ENCODE measurements at places on chromosomes 12 and 14.

DNA sequence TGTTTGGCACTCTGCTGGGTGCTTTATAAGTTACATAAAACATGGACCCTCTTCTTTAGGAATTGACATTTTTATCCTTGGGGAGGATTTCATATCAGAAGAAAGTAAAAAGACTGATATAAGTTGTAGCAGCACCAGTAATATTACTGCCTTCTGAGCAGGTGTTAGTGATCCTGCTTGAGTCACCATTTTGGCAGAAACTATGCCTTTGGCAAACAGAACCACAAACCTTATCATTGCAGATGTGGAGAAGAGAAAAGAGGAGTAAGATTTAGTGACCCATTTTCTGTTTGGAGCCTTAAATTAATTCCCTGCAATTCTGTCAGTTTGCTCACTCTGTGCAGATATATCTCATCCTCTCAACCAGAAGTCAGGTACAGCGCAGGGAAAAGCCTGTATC is 23.0 kb downstream of the ZNF410 start:
- DNase-seq = no peak

DNA sequence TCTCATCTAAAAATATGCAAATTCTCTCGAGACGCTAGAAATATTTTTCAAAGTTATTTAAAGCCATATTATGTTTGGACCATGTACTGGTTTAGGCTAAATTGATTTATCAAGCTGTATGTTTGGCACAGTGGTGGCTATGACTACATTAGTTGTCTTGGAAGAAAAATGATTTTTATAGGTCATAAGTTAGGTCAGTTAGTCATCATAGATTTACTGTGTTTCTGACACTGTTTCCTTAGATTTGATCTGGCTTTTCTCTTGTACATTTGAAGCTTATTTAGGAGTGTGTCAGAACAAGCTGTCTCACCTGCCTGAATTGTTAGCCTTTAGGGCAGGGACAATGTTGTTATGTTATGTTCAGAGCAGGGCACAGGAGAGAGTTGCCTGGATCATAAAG is 161.1 kb upstream of the FBXO33 start:
- no peak for DNase-seq

DNA sequence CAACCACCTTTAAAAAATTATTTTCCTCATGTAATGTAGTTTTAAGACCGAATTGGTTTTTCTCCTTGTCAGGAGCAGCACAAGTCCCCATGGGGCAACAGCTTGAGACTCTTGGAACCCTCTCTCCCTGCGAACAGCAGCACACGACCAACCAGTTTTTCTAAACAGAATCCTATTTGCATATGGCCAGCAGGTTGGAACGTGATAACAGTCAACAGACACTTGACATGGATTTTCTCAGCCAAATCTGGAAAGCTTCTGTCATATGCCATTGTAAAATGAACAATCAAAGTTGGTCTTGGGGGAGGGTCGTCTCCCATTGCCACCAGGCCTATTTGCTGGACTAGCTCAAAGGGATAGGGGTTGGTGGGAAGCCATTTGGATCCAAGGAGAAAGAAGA is 1915.0 kb upstream of the FLRT2 start:
- no peak for DNase-seq

DNA sequence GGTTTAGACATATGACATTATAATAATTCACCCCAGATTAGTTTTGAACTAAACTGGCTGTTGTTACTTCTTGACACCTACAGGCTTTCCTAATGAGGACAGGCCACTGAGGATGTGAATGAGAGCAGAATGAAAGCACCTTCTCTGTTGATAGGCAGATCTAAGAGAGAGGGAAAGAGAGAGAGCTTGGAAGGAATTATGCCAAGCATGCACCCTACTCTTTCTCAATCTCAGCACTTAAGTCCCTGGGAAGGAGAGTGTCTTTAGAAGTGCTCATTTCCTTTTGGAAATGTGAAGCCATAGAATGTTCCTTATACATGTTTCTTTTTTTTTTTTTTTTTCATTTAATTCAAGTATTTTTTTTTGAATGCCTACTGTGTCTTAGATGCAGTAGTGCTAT is 49.0 kb downstream of the TBC1D15 start:
- DNase-seq = no peak

- no peak for DNase-seq
Observed at GRCh38 chr12:118125743-118126118, 10.2 kb upstream of the PEBP1 start.

GRCh38 chr12:130601327-130601726 is 114.8 kb downstream of the RIMBP2 start:
- no peak for DNase-seq

GRCh38 chr14:71541973-71542690 is 390.1 kb upstream of the RGS6 start:
- no peak for DNase-seq

DNA sequence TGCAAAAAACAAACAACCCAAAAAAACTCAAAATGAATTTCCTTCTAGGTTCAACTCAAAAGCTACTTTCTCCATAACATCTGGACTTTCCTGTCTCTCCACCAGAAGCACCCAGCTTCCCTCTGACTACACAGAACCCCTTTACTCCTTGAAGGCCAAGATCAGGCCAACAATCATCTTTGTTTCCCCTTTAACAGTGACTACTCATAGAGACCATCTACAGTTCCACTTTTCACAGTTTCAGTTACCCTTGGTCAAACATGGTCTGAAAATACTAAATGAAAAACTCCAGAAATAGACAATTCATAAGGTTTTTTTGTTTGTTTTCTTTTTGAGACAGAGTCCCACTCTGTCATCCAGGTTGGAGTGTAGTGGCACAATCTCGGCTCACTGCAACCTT is 11.8 kb downstream of the GCH1 start:
- DNase-seq = no peak

DNA sequence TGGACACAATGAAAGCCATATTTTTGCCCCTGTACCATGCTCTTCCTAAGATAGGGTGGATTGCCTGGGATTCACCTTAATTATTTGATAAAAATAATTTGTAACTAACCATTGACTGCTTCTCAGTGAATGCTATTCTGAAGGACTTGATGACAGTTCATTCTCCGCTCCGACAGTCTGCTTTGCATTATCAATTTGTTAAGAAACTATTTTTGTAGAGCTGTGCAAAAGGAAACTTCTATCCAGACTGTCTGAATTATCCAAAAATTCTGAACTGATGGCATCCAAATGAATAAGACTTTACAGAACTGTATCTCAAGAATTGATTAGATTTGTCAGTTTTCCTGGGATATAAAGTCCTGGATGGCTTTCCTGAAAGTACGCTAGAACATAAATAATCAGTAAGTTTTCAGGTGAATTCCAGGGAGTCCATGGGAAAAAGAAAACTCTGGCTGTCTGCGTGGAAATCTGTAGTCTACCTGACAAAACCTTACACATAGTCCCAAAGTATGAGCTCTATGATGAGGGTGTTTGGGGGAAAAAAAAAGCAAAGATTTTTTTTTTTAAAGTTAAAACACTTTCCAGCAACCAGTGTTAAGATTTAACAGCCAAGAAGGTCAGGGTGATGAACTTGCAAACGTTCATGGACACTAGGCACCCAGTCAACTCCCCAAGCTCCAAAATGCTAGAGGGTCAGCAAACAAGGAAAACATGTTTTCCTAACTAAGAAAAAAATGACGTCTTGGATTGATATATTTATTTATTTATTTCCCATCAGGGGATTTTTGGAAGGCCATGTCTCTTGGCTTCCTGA is 291.1 kb upstream of the TBX3 start:
- no peak for DNase-seq

DNA sequence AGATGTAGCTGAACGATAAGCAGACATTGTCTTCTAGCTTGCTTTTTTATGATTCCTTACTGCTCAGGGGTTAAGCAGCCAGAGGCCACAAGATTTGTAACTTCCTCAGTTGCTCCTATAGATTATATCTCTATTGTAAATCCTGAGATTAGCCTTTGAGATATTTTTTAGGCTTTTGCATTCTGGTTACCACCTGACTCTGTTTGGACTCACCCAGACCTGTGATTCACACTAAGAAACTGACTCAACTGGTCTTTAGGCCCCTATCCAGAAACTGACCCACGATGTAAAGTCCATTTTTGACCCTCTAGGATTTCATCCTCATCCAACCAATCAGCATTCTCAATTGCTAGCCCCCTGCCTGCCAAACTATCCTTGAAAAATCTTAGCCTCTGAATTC is 194.4 kb downstream of the RASSF9 start:
- no peak for DNase-seq

GRCh38 chr14:47678157-47678556 is 2.8 kb upstream of the MDGA2 start:
- DNase-seq = no peak

Measured in non-pigmented ciliary epithelial cell (primary cell).